HCT116 (cell line): ENCODE measurements at places on chromosomes 6 and 20.

GRCh38 chr6:162014069-162014811, 713.3 kb downstream of the PRKN start:
- DNase-seq, result no peak
- H3K4me3 ChIP-seq, result no peak overlapping the region
- no peak overlapping the region for H3K27ac ChIP-seq
- no peaks in the 10 kb centered on the region for H3K36me3 ChIP-seq

DNA sequence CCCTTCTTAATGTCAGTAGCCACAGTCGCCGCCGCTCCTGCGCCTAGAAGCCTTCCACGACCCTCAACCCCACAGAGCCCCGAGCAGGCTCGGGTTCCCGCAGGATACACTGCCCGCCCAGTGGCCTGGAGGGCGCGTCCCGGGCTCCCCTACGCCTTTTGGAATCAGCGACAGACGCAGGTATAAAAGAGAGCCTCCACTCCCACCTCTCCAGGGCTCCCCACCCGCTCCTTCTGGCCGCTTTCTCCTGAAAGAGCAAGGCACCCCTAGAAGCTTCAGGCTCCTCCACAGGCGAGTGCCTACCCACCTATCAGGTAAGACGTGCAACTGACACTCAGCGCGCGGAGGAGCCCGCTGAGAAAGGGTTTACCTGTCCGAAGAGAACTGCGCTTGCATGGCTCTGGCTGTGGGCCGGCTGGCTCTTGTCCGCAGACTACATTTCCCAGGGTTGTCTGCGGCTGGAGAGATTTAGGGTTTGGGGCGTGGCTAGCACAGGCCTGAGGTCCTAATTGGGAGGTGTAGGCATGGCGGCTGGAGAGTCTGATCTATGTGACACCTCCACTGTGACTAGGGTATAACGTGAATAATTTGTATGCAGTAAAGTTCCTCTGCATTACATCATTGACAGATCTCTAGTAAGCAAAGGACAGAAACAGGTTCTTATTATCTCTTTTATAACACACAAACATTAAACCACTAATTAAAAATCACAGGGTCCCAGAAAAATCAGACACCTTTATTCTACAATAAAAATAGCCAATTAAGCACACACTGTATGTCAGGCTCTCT, 13.5 kb upstream of the ZNF391 start:
- peak; percentile 86 for DNase-seq
- no peaks in the 10 kb centered on the region for H3K27me3 ChIP-seq
- no peaks in the 10 kb centered on the region for H3K36me3 ChIP-seq
- peak overlapping the region; percentile 78 for H3K4me3 ChIP-seq
- H3K4me1 ChIP-seq, result peaks cover 12% of the 10 kb centered on the region
- H3K27ac ChIP-seq, result peak overlapping the region; percentile 61

DNA sequence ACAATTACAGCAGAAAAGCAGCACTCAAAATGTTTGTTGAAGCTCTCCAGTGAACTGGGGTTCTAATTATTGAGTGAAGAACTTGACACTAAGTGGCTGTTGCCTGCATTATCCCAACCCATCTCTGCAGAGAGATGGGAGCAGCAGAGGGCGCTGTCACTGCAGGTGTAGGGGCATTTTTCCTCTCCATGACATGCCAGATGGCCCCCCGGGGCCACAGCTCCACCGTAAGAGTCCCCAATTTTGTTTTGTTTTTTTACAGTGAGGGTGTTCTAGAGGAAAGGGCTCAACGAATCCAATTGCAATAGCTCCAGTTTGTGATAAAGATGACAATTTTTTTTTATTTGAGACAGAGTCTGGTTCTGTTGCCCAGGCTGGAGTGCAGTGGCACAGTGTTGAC, 1.9 kb upstream of the FUCA2 start:
- H3K27me3 ChIP-seq, result no peaks in the 10 kb centered on the region
- peaks cover 2% of the 10 kb centered on the region; the same call in 1 of the 2 replicates for H3K36me3 ChIP-seq
- peaks cover 2% of the 10 kb centered on the region; the same call in 1 of the 2 replicates for H3K4me1 ChIP-seq
- DNase-seq, result no peak
- no peak overlapping the region for H3K27ac ChIP-seq

DNA sequence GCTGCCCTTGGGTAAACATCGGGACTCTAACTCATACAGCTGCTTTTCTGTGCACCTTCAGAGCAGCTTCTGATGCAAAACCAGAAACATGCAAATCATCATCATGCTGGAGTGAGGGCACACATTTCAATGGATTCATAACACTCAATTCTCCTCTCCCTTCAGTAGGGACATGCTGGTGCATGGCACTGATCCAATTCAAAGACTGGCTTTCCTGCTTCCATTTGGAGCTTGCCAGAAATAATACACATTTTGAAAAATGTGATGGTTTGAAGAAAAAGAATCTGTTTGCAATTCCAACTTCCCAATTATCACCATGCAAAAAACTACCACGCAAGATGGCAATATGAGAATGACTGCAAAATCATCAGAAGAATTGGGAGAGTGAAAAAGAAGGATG, 65.2 kb upstream of the PDE10A start:
- no peaks in the 10 kb centered on the region for H3K27me3 ChIP-seq
- no peak for DNase-seq
- H3K36me3 ChIP-seq, result no peaks in the 10 kb centered on the region
- no peaks in the 10 kb centered on the region for H3K4me1 ChIP-seq
- no peak overlapping the region for H3K4me3 ChIP-seq

- no peak for DNase-seq
- no peaks in the 10 kb centered on the region for H3K36me3 ChIP-seq
- H3K4me3 ChIP-seq, result no peak overlapping the region
- no peak overlapping the region for H3K27ac ChIP-seq
- no peaks in the 10 kb centered on the region for H3K27me3 ChIP-seq
Observed at GRCh38 chr6:43740961-43741764, 28.8 kb upstream of the VEGFA start.

DNA sequence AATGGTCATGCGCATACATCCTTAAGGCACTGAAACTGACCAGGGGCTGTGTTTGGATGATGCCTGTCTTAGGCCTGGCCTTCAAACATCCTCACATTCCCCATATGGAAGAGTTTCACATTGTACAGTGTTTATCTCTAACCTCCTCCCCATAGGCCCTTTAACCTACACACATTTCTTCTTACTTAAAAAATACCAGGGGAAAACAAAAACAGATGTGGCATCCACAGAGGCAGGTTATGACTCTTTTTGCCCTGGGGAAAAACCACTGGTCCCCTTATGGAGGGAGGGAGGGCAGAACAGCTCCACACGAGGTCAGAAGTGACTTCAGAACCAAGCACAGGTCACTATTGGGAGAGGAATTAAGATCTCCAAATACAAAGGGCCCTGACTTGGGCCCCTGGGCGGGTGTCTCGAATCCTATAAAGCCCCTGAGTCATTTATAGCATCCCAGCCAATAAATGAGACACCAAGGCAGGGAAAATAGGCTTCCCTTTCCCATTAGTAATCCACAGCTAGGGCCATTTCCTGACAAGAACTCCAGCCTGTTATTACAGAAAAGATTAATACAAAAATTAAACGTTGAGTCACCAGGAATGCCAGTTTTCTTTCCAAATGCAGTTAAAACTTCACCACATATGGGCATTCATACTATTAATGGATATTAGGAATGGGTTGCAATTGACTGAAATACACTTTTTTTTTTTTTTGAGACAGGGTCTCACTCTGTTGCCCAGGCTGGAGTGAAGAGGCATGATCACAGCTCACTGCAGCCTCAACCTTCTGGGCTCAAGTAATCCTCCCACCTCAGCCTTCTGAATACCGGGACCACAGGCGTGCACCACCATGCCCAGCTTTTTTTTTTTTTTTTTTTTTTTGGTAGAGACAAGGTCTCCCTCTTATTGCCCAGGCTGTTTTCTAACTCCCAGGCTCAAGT, 107.2 kb downstream of the ATP9A start:
- H3K27me3 ChIP-seq, result no peaks in the 10 kb centered on the region
- 0 out of 2 replicates have a peak, but pooled peaks cover 3% of the 10 kb centered on the region for H3K36me3 ChIP-seq
- peak; percentile 23 for DNase-seq
- H3K4me1 ChIP-seq, result peaks cover 32% of the 10 kb centered on the region
- H3K27ac ChIP-seq, result peak overlapping the region; percentile 41

GRCh38 chr6:138601128-138601527, 101.8 kb upstream of the NHSL1 start:
- no peak overlapping the region for H3K27ac ChIP-seq
- H3K36me3 ChIP-seq, result no peaks in the 10 kb centered on the region
- no peaks in the 10 kb centered on the region; the same call in 1 of the 2 replicates for H3K4me1 ChIP-seq
- DNase-seq, result no peak

- H3K27ac ChIP-seq, result no peak overlapping the region
- H3K4me3 ChIP-seq, result no peak overlapping the region
- H3K27me3 ChIP-seq, result no peaks in the 10 kb centered on the region
- no peaks in the 10 kb centered on the region for H3K4me1 ChIP-seq
Observed at GRCh38 chr6:47149554-47149953, 107.4 kb upstream of the ADGRF1 start.

- no peak within 1 kb of the TSS for H3K27ac ChIP-seq
- no peak for DNase-seq
- H3K36me3 ChIP-seq, result no peaks in the 10 kb centered on the region
- H3K27me3 ChIP-seq, result no peaks in the 10 kb centered on the region
- H3K4me3 ChIP-seq, result no peak within 1 kb of the TSS
Observed at GRCh38 chr6:391559-392440, at the start of gene IRF4. TSS of gene IRF4 (plus strand) at chr6:391752. CDS start at chr6:393153, 1,401 bp downstream.

GRCh38 chr6:120410586-120410985, 923.7 kb downstream of the TBC1D32 start:
- H3K27ac ChIP-seq, result no peak overlapping the region
- no peaks in the 10 kb centered on the region for H3K36me3 ChIP-seq
- DNase-seq, result no peak
- no peaks in the 10 kb centered on the region for H3K27me3 ChIP-seq
- H3K4me3 ChIP-seq, result no peak overlapping the region

DNA sequence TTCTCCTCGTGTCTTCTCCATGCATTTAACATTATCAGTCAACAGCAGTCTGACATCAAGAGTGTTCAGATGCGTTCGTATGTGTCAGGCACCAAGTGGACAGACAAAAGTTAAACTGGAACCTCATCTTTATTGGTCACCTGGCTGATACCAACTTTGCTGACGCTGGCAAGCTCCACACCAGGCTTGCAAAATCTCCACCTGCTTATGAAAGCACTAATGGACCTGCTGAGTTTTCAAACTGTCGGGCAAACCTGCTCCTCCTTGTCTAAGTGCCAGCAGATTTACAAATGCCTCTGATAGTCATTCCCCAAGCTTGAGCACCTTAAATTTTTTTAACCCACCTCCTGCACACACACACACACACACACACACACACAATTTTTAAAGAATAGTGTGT, 27.9 kb upstream of the DSP start:
- no peaks in the 10 kb centered on the region for H3K36me3 ChIP-seq
- no peak for DNase-seq
- no peak overlapping the region for H3K4me3 ChIP-seq
- H3K27ac ChIP-seq, result no peak overlapping the region
- no peaks in the 10 kb centered on the region for H3K4me1 ChIP-seq
- H3K27me3 ChIP-seq, result no peaks in the 10 kb centered on the region

DNA sequence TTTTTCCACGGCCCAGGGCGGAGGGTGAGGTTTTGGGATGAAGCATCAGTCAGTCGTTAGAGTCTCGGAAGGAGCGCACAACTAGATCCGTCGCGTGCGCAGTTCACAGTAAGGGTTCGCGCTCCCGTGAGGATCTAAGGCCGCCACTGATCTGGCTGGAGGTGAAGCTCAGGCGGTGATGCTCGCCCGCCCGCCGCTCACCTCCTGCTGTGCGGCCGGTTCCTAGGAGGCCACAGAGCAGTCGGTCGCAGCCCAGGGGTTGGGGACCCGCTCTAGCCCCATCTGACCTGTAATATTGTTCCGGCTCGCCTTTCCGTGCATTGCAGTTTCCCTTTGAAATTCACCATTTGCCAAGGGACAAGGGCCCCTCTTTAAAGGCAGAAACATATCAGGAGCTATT, 244.7 kb downstream of the TFAP2C start:
- H3K4me3 ChIP-seq, result no peak overlapping the region
- no peaks in the 10 kb centered on the region for H3K27me3 ChIP-seq
- DNase-seq, result no peak
- no peaks in the 10 kb centered on the region for H3K36me3 ChIP-seq

- H3K4me1 ChIP-seq, result no peaks in the 10 kb centered on the region
- H3K27ac ChIP-seq, result no peak overlapping the region
- H3K36me3 ChIP-seq, result no peaks in the 10 kb centered on the region
Observed at GRCh38 chr6:88494401-88495140, 328.4 kb upstream of the CNR1 start.

DNA sequence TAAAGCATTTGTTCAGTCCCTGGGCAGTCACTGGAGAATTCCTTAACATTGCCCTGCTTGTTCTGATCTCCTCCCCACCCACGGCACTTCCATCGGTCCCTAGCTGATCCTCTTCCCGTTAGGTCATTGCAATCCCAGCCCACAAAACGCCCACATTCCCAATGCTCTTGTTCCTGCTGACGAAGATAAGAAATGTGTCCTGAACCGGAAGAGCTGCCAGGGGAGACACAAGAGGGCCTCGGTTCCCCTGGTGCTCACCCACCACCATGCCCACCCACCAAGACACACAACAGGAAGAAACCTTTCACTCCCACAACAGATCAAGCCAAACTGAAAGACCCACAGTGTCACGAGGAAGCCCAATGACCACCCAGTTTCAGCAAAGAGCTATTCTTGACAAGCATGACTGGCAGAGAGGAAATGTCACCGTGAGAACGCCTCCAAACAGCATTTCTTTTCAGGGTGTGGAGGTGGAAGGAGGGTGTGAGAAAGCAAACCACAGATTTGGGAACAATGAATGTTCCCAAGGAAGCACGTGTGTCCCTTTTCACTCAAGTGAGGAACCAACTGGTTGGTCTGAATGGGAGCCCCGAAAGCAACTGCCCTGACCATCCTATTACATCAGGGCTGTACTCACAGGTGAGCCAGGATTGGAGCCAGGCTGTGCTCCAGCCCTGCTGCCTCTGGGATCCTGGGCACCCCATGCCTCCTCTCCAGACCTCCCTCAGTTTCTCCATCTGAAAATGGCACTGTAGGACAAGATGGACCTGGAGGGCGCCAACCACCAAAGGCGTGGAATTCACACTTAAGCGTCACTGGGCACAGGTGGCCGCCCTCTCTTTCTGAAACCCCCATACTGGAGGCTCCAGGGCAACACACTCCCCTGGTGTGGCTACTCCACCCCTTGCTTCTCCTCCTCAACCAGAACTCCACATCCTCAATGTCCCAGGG, 97.5 kb downstream of the ZMYND8 start:
- peaks cover 15% of the 10 kb centered on the region for H3K36me3 ChIP-seq
- peaks cover 14% of the 10 kb centered on the region; the same call in 1 of the 2 replicates for H3K4me1 ChIP-seq
- H3K27me3 ChIP-seq, result no peaks in the 10 kb centered on the region
- DNase-seq, result no peak
